ENCODE measurements at places on chromosomes 13 and 19. TPM values are rescaled to one million over a fixed set of nuclear protein-coding genes. Genes with fewer than 3 reads are reported as not detected.

ZNF229 gene
- total RNA-seq = 11.6 TPM

RNF225 gene
- total RNA-seq = 0.13 TPM

ZNF792 gene
- 5.4 TPM for total RNA-seq

CEACAM4 gene
- total RNA-seq = not detected

UPF1 gene
- total RNA-seq = 84.5 TPM

ZNF208 gene
- 0.33 TPM for total RNA-seq

TSSK6 gene
- 1.7 TPM for total RNA-seq

ZNF844 gene
- 8.8 TPM for total RNA-seq

ZNF43 gene
- 4.7 TPM for total RNA-seq

MUC16 gene
- not detected for total RNA-seq

C19orf85 gene
- not detected for total RNA-seq

SKA3 gene
- 0.83 TPM for total RNA-seq

EDNRB gene
- 0.17 TPM for total RNA-seq

SERPINE3 gene
- not detected for total RNA-seq

TBXA2R gene
- total RNA-seq = 3.0 TPM

SRRM5 gene
- 0.03 TPM for total RNA-seq

PABPC3 gene
- 0.10 TPM for total RNA-seq

ZSWIM4 gene
- total RNA-seq = 19.4 TPM

OR7C1 gene
- not detected for total RNA-seq

PSG4 gene
- 0.36 TPM for total RNA-seq

ZGLP1 gene
- total RNA-seq = 0.46 TPM

NKG7 gene
- not detected for total RNA-seq

CCDC169 gene
- total RNA-seq = 1.6 TPM

FAM216B gene
- not detected for total RNA-seq

CBLC gene
- 0.07 TPM for total RNA-seq

SIAH3 gene
- not detected for total RNA-seq

C19orf67 gene
- not detected for total RNA-seq

CEACAM8 gene
- not detected for total RNA-seq

MYCBP2 gene
- total RNA-seq = 98.3 TPM

PRR22 gene
- total RNA-seq = 0.13 TPM

PSG1 gene
- 1.7 TPM for total RNA-seq

EHD2 gene
- total RNA-seq = 370 TPM

ATP1A3 gene
- total RNA-seq = 0.13 TPM

PSG3 gene
- not detected for total RNA-seq

FAM83E gene
- total RNA-seq = 0.23 TPM

HSH2D gene
- total RNA-seq = not detected

C13orf42 gene
- total RNA-seq = not detected

DCT gene
- 0.20 TPM for total RNA-seq

MYBPC2 gene
- not detected for total RNA-seq

PRR20E gene
- total RNA-seq = not detected

KCTD12 gene
- total RNA-seq = 46.5 TPM

OVOL3 gene
- total RNA-seq = not detected

ZNF723 gene
- total RNA-seq = not detected

RFPL4AL1 gene
- total RNA-seq = not detected

MRPL4 gene
- total RNA-seq = 18.1 TPM

ADAT3 gene
- total RNA-seq = 2.5 TPM

XAB2 gene
- total RNA-seq = 36.1 TPM

KDELR1 gene
- total RNA-seq = 118 TPM
